ENCODE measurements at places on chromosomes 2 and 18. TPM values are rescaled to one million over a fixed set of nuclear protein-coding genes. Genes with fewer than 3 reads are reported as not detected.

ZNF804A gene
- 1.3 TPM for total RNA-seq

NTSR2 gene
- total RNA-seq: not detected

RAX gene
- total RNA-seq: not detected

GPR39 gene
- total RNA-seq: 11.2 TPM

ZNF236 gene
- total RNA-seq: 18.0 TPM

TRIM54 gene
- total RNA-seq: not detected

MC5R gene
- total RNA-seq: not detected

ICOS gene
- 3.0 TPM for total RNA-seq

Measured in lower lobe of right lung (tissue), 2 donors.